Breast epithelium (tissue), 4 donors: ENCODE measurements at places on chromosomes 13 and 19. TPM values are rescaled to one million over a fixed set of nuclear protein-coding genes. Genes with fewer than 3 reads are reported as not detected.

DNA sequence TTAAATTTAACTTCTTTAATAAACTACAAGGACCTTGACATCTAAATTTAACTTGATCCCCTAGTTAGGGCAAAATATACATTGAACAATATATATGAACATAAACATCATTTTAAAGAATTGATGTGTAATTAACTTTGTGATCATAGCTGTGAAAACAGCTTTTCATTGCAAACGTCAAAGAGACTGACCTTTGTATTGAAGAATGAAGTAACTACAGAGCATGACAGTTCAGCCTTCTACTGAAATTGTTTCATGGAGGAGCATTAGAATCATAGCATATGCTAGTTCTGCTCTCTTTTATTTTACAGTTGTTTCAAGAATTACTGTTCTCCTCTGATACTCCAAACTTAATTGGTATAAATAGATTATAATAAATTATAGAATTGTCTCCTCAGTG, 123.4 kb upstream of the PRR20A start:
- no peak overlapping the region for H3K4me3 ChIP-seq
- H3K27ac ChIP-seq = no peak overlapping the region
- no peaks in the 10 kb centered on the region for H3K36me3 ChIP-seq
- no peaks in the 10 kb centered on the region for H3K4me1 ChIP-seq
- H3K27me3 ChIP-seq = no peaks in the 10 kb centered on the region

DNA sequence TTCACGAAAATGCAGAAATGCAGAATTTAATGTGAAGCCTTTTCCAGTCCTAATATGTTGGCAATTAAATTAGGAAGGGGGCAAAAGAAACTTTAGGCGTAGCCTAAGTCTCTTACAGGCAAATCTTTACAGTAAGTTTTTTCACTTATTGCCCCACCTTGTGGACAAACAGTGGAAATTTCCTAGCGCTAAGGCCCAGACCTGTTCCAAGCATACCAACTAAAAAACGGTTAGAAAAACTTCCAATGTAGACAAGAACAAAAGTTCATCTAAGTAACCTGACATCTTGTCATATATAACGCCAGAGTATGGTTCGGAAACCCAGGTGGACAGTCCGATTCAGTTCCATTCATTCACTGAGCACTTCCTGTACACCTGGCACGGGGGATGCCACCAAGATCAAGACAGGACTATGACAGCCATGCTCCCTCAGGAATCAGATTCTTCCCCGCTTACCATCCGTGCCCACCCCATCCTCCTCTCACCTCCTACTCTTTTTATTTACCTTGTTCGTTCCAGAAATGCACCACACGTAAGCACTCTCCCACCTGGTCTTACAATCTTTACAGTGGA, 4.9 kb downstream of the ZAR1L start:
- peak overlapping the region; percentile 22 for H3K4me3 ChIP-seq
- H3K27ac ChIP-seq = no peak overlapping the region

DNA sequence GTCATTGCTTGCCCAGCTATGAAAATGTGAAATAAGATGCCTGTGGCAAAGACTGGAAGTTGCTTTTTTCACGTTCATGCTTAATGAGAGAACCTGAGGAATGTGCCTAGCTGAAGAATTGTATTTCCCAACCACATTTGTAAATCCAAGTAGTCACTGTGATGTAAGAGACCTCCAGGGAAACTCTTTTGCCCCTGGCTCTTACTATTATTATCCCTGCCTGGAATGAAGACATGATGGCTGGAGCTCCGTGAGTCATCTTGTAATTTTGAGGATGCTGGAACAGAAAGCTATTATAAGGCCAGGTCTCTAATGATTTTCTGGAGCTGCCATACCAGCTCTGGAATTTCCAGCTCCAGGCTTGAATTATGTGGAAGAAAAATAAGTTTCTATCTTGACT, 894.3 kb downstream of the DIAPH3 start:
- no peaks in the 10 kb centered on the region for H3K27me3 ChIP-seq
- H3K4me3 ChIP-seq = no peak overlapping the region
- H3K27ac ChIP-seq = no peak overlapping the region
- H3K36me3 ChIP-seq = no peaks in the 10 kb centered on the region
- no peaks in the 10 kb centered on the region for H3K4me1 ChIP-seq
- no peak for DNase-seq

The CD70 gene
- not detected for total RNA-seq

- no peak for DNase-seq
- H3K4me3 ChIP-seq = no peak overlapping the region
- no peaks in the 10 kb centered on the region for H3K36me3 ChIP-seq
- H3K27me3 ChIP-seq = no peaks in the 10 kb centered on the region
- H3K4me1 ChIP-seq = no peaks in the 10 kb centered on the region
- no peak overlapping the region for H3K27ac ChIP-seq
These were observed 1333.1 kb downstream of the EFNB2 start for GRCh38 chr13:105202354-105202753.

DNA sequence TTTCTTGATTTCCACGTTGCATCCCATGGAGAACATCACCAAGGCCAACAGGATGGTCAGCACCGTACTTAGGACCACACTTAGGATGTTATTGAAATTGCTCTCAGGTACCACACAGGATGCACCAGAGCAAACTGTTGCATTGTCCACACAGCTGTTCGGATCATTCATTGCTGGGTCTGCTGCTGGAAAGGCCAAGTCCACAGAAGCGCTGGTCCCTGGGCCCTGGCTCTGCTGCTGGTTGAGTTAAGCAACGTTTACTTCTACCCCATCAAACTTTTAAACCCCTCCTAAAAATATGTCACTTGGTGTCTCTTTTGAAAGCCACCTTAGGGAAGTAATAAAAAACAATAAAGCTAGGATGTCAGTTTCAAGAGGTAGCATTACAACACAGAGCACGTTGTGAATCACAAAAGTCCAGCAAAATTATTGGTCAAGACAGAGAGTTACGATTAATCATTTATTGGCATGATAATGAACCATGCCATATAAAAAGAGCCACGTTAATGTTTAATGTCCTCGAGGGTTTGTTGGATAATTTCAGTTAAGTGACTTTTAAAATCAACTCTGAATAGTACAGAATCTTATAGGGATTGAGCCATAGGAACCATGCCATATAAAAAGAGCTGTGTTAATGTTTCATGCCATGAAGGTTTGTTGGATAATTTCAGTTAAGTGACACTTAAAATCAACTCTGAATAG, at the start of gene SLC10A2:
Gene SLC10A2, minus strand, starts transcription at position 339 of the 702 bp plus-strand sequence. Its CDS starts 168 bp downstream, at position 171.
- no peaks in the 10 kb centered on the region for H3K4me1 ChIP-seq
- H3K4me3 ChIP-seq = no peak within 1 kb of the TSS
- H3K27me3 ChIP-seq = no peaks in the 10 kb centered on the region
- no peaks in the 10 kb centered on the region for H3K36me3 ChIP-seq
- no peak for DNase-seq

The SERTM1 gene
- not detected for total RNA-seq

DNA sequence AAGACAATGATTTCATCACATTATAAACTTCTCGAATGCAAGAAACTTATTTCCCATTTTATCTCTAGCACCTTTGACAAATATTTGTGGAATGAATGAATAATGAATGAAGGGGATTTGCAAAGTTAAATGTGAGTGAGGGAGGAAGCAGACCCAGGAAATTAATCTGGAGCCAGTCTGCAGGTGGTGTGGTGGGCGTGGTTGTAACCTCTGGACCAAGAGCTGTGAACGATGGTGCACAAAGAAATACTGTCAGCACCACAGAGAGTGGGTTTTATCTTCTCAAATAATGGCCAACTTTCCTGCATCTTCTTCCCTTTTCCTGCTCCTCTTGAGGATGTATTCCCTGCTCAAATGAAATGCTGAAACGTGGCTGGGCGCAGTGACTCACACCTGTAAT, 11.0 kb upstream of the ZNF792 start:
- no peak overlapping the region for H3K27ac ChIP-seq
- no peaks in the 10 kb centered on the region for H3K4me1 ChIP-seq
- DNase-seq = no peak
- H3K27me3 ChIP-seq = no peaks in the 10 kb centered on the region
- no peak overlapping the region for H3K4me3 ChIP-seq

DNA sequence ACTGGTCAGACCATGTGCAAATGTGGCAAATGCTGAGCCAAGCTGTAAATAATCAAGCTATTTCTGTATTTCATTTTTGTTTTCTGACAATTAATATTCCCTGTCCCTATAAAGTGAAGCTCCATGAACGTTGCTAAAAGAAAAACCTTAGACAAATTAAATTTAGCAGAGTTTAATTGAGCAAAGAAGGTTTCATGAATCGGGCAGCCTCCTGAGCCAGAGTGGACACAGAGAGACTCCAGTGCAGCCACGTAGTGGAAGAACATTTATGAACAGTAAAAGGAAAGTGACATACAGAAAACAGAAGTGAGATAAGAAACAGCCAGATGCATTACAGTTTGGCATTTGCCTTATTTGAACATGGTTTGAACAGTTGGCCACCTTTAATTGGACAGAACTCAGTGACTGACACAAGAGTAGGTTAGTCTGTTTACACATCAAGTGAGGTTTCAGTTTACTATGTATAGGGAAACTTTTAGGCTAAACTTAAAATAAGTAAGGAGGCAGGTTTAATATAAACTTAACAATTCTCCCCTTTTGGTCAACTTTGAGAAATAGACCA, 69.7 kb downstream of the UFM1 start:
- H3K36me3 ChIP-seq = no peaks in the 10 kb centered on the region
- H3K4me3 ChIP-seq = no peak overlapping the region
- no peak for DNase-seq

DNA sequence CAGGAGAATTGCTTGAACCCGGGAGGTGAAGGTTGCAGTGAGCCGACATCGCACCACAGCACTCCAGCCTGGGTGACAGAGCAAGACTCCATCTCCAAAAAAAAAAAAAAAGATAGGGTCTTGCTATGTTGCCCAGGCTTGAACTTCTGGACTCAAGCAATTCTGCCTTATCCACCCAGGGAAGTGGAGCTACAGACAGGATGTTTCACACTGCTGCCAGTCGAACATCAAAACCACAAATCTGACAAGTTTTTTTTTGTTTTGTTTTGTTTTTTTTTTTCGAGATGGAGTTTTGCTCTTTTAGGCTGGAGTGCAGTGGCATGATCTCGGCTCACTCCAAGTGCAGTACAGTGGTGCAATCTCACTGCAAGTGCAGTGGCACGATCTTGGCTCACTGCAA, 10.8 kb downstream of the XPO4 start:
- H3K36me3 ChIP-seq = no peaks in the 10 kb centered on the region

DNA sequence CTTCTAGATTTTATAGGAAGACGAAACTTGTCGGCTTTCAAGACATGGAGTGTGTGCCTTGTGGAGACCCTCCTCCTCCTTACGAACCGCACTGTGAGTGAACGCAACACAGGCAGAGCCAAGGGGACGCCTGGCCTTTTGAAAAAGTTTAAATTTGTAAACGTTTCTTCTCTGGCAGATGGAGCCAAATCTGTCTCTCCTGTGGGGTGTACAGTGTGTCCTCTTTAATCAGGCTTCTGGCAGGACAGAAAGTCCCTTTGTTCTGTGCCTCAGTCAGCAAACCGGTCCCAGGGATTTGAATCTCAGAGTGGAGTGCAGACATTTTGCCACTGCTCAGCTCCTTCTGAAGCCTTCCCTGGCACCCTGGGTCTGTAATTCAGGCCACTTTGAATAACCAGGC, 56.5 kb downstream of the TNFRSF19 start:
- no peaks in the 10 kb centered on the region for H3K4me1 ChIP-seq
- H3K4me3 ChIP-seq = no peak overlapping the region
- no peaks in the 10 kb centered on the region for H3K36me3 ChIP-seq
- no peaks in the 10 kb centered on the region for H3K27me3 ChIP-seq
- no peak overlapping the region for H3K27ac ChIP-seq

- peaks cover 8% of the 10 kb centered on the region for H3K27me3 ChIP-seq
- DNase-seq = no peak
- no peak overlapping the region for H3K27ac ChIP-seq
- peak overlapping the region; percentile 69 for H3K4me3 ChIP-seq
- no peaks in the 10 kb centered on the region for H3K36me3 ChIP-seq
These were observed 6.8 kb upstream of the DNAAF3 start for GRCh38 chr19:55173186-55173713.

DNA sequence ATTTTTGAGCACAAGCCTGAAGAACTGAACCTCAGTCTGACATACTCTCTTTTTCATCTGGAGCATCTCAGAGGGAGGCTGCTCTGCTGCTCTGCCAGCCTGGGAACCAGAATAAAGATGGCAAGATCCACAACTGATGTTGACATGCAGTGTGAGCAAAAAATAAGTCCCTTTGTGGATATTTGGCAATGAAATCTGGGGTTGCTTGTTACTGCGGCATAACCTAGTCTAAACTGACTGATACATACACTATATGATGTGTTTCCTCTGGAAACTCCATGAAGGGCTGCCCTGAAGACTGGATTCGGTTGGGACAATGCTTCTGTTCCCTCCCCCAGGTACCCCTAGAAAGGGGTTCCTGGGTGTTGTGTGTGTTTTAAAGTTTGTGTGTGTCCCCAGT, 106.7 kb downstream of the IER2 start:
- H3K36me3 ChIP-seq = no peaks in the 10 kb centered on the region
- peaks cover 12% of the 10 kb centered on the region for H3K27me3 ChIP-seq

The MEIOSIN gene
- not detected for total RNA-seq

The OR10H1 gene
- not detected for total RNA-seq

DNA sequence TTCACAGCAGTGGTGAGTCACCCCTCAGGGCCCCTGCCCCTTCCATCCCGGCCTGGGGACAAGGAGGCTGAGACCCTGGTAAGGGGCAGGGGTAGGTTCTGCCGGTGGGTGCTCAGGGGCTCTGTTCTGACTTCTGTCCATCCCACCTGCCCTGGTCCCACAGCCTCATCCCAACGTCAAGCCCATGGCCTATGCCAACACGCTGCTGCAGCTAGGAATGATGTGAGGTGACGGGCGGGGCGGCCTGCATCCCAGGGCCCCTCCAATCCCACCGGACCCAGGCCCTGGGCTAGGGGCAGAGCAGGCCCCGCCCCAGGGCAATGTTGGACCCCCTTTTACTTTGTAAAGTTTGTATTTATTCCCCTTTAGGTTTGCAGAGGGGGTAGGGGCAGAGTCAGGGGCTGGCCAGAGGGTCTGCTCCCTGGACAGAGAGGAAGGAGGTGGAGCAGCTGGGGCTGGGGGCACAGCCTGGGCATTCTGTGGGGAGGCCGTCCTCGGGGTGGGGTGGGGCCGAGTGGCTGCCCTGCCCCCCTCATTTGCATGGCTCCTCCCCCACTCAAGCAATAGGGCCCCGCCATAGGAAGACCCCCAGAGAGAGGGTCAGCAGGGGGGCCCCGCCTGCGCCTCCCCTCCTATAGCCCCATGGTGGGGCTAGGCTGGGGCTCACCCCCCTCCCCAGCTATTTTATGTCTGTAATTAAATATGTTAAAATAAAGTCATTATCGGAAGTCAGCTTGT, 23.1 kb downstream of the CCDC8 start:
- peaks cover 9% of the 10 kb centered on the region for H3K4me1 ChIP-seq
- DNase-seq = no peak
- no peak overlapping the region for H3K4me3 ChIP-seq
- no peaks in the 10 kb centered on the region for H3K27me3 ChIP-seq
- no peaks in the 10 kb centered on the region for H3K36me3 ChIP-seq
- no peak overlapping the region for H3K27ac ChIP-seq

- DNase-seq = no peak
- no peak overlapping the region for H3K4me3 ChIP-seq
- no peaks in the 10 kb centered on the region for H3K4me1 ChIP-seq
- H3K36me3 ChIP-seq = no peaks in the 10 kb centered on the region
- H3K27ac ChIP-seq = no peak overlapping the region
These were observed 2.1 kb downstream of the TNFSF9 start for GRCh38 chr19:6533000-6533328.
